Skin of body (tissue), 3 donors: ENCODE measurements at places on chromosomes 16 and 17. TPM values are rescaled to one million over a fixed set of nuclear protein-coding genes. Genes with fewer than 3 reads are reported as not detected.

KRTAP9-8 gene
- 8.5 TPM for total RNA-seq

CAPN15 gene
- 10.2 TPM for total RNA-seq

GRCh38 chr17:77692571-77693161 lies 265.8 kb upstream of the TNRC6C start:
- DNase-seq = no peak

- DNase-seq = no peak
Measured at GRCh38 chr16:84103678-84104077, 13.1 kb downstream of the MBTPS1 start.

EPX gene
- 1.9 TPM for total RNA-seq

MYH8 gene
- total RNA-seq = 442 TPM

CTRL gene
- total RNA-seq = 0.49 TPM

CDT1 gene
- 7.9 TPM for total RNA-seq

DNA sequence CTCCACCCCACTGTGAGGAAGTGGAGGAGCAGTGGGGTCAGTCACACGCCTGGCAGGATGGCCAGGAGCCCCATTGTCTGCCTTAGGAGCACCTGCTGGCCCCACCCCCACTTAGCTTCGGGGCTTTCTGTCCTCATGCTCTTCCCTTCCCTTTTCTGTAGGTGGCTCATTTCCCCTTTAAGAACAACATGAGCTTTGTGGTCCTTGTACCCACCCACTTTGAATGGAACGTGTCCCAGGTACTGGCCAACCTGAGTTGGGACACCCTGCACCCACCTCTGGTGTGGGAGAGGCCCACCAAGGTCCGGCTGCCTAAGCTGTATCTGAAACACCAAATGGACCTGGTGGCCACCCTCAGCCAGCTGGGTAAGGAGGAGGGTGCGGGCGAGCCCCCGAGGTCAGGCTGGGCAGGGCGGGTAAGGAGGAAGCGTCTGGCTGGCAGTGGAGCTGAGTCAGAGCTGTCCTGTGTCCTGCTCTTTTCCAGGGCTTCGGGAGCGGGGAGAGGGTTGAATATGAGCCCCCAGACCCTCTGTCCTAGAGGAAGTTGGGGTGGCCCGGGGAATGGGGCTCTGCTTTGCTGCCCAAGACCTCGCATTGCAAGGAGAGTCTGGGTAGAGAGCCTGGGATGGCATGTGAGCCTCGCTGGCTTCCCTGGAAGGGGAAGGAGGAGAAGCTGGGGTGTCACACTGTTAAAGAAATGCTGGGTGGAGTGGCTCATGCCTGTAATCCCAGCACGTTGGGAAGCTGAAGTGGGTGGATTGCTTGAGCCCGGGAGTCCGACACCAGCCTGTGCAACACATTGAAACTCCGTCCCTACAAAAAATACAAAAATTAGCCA lies 9.2 kb upstream of the SERPINF1 start:
- DNase-seq = no peak

PRR35 gene
- total RNA-seq = not detected

DNA sequence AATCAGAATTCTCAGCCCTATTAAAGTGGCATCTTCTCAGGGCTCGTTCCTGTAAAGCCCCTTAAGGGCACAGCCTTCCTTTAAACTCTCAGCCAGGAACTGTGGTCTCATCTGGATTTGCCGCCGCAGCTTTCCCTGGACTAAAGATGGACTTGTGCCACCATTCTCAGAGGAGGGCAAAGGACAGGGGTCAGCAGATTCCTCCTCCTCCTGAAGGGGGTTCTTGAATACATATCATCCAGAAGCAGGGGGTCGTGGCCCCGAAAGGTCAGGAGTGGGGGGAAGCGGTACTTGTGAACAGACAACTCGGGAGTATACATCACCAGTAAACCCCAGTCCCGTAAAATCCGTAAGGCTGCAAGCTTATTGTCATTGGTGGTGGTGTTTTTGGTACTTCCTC lies 174.8 kb downstream of the RPTOR start:
- no peak for DNase-seq

DNA sequence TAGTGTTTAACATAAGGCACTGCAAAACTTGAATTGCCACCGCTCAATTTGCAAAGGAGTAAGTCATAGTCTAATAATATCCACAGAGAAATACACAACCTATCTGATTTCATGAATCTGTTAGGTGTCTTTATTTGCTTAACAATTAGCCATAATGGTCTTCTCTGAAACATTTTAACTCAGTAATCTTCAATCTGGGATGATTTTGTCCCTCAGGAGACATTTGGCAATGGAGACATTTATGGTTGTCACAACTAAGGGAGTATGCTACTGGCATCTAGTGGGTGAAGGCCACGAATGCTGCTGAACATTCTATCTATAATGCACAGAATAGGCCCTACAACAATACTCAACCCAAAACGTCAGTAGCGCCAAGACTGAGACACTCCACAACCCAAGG lies 4.3 kb downstream of the UBE2G1 start:
- DNase-seq = no peak

- no peak for DNase-seq
Measured at GRCh38 chr17:63960006-63960405, 12.7 kb downstream of the SCN4A start.

DNA sequence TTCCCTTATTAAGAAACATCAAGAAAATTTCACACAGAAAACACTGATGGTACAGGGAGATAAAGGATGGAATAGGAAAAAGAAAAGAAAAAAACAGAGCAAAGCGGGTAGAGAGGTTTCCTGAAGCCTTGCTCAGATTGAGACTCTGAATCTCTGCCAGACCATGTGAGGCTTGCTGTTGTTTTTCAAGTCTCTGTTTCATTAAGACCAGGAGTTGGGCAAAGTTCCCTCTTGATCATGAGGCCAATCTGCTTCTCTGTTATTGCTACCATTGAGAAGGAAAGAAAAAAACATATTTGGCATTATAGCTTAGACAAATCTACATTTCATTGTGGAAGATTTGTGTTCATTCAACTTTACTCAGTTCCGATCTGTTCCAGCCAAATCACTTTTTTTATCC lies 201.6 kb upstream of the SOX9 start:
- peak; percentile 79 for DNase-seq

LYZL6 gene
- not detected for total RNA-seq

IGFBP4 gene
- 73.4 TPM for total RNA-seq

GRCh38 chr17:47622180-47622549 lies 27.6 kb upstream of the KPNB1 start:
- DNase-seq = no peak

DNA sequence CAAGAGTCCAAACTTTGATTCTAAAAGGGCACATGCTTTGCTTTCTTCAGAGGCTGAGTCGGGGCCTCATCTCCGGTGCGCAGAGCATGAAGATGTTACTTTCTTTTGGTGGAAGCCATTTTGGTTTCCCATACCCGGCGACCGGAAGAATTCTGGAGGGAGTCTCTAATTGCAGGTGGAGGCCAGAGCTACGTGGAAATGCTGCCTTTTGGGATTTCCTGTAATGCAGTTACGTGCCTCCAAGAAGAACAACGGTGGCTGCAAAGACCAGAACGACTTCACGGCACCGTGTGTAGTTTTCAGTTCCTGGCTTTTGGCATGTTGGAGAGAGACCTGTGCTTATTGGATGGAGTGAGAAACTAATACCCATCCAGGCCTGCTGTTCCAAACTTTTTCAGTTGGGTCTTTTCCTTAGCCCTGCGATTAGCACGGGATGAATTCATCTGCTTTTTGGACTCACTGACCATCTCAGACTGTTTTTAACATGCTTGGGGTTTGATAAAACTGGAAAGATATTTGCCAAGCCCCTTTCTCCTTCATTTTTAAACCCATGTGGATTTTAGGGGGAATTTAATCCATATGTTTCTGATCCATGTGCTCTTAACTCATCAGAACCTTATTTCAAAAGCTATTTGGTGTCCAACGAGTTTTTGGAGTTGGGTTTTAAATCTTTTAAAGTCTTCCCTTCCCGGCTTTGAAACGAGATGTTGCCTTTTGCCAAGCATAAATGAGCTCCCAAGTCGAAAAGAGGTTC lies 19.0 kb downstream of the FOXL1 start:
- no peak for DNase-seq

DNA sequence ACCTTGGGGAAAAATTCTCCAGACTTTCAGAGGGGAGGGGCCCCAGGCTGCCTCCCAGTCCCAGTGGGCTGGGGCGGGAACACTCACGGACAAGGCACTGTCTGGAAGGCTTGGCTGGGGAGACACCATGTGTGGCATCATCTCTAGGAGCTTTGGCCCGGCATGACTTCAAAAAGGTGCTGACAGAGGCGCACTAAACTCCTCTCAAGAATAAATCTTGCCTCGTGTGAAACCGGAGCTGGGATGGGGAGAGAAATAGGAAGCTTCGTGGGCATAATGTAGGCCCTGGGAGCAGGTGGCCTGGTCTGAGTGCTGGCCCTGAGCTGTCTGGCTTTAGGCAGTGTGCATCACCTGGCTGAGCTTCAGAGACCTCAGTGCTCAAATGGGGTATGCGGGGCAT lies 5.7 kb downstream of the WSCD1 start:
- DNase-seq = no peak

DNA sequence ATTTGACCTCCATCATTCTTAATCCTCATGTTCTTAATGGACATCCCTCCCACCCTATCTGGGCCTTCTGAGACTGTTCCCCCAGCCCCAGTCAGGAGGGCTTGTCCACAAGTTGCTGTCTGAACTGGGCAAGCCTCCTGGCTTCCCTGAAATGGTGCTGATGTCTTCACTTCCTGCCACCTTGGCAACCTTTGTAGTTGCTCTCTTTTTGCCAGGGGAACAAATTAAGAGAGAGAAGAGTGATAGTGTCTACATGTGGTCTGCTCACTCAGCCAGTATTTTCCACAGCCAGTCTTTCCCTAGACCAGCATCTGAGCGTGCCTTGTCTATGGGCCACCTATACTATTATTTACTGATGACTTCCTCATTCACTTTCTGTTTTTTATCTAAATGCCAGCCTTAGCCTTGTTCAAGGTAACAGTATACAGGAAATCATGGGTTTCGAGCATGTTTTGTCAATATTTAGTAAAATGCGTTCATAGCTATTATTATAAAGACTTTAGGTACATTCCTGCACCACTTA lies 710.1 kb downstream of the MAF start:
- no peak for DNase-seq

OTOP2 gene
- total RNA-seq = not detected

CIBAR2 gene
- total RNA-seq = not detected
